Activated T-cell treated with anti-CD3 and anti-CD28 coated beads, Interleukin-2, amount 50 U/mL, for 72 hours (primary cell): ENCODE measurements at places on chromosomes 4 and X. TPM values are rescaled to one million over a fixed set of nuclear protein-coding genes. Genes with fewer than 3 reads are reported as not detected.

The GUF1 gene
- 26.0 TPM for total RNA-seq

The FREM3 gene
- total RNA-seq = not detected

DNA sequence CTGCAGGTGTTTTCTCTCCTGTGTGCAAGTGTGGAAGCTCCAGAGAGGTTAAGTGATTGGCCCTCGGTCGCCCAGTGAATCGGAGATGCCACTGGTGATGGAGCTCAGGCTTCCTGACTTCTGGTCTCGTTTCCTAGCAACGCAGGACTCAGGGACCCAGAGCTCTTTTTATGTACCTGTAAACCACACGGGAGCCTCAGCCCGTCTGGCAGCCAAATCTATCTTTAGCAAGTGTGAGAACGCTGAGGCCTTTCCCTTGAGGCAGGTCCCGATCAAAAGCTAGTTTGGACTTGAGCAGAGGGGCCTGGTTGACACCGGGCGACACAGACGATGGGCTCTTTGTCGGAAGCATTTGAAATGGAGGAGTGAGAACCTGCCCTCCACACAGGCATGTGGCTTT is 116.8 kb downstream of the SORCS2 start:
- DNase-seq = no peak
- H3K4me1 ChIP-seq = no peaks in the 10 kb centered on the region
- H3K27me3 ChIP-seq = peaks cover 7% of the 10 kb centered on the region
- H3K4me3 ChIP-seq = no peak overlapping the region

DNA sequence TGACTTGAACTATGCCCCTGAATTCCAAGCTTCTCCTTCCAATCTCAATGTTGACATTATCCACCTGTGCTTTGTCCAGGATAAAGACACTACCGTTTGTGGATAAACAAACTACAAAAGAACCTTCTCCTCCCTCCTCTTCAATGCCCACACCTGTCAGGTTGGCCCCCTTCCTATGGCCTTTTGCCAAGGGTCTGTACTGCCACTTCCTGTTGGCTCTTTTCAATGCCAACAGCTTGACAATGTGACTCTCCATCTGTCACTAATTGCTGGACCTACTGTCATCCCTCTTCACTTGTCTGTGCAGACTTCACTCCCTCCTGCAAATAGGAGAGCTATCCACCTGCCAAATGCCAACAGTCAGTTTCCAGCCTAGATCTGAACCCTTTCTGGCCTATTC is 35.8 kb upstream of the MID1 start:
- DNase-seq = no peak
- H3K4me3 ChIP-seq = no peak overlapping the region
- no peaks in the 10 kb centered on the region for H3K27me3 ChIP-seq
- no peaks in the 10 kb centered on the region for H3K4me1 ChIP-seq

DNA sequence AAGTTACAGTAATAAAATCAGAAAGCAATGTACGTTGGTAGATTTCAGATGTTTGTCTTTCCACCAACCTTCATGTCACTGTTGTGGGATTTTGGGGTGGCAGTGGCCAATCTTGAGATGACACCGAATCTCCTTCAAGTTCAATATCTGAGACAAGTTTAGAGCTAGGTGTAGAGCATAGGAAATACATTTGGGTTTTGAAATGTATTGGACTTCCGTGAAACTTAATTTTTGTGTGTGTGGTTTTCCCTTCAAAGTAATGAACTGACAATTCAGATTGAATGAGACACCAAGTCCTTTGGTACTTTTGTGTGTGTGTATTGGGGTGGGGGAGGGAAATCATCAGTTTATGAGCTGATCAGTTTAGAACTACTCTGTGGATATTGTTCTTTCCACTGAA is 1.8 kb downstream of the WDR44 start:
- no peaks in the 10 kb centered on the region for H3K36me3 ChIP-seq
- peak overlapping the region; percentile 98 for H3K4me3 ChIP-seq
- no peak for DNase-seq
- H3K4me1 ChIP-seq = peaks cover 33% of the 10 kb centered on the region

GRCh38 chr4:21117541-21118180 is 417.4 kb downstream of the PACRGL start:
- H3K4me3 ChIP-seq = no peak overlapping the region
- H3K27me3 ChIP-seq = no peaks in the 10 kb centered on the region
- no peaks in the 10 kb centered on the region for H3K4me1 ChIP-seq
- no peak for DNase-seq
- H3K36me3 ChIP-seq = no peaks in the 10 kb centered on the region

DNA sequence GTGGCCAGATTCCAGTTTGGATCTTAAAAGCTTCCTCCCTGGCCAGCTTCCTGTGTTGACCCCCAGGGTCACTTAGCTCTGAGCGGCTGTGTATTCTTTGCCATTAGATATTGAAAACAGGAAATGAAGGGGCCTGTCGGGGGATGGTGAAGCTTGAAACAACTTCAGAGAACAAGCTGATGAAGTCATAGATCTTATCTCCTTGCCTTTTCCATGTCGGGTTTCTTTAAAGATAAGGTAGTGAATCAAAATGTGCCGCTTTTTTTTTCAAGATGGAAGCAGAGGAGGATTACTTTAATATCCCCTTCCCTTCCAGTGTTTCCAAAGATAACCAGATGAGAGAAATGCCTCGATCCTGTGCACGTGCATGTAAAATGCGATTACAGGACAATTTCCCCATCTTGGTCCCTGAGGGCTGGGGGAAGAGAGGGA is 508.5 kb downstream of the MID1IP1 start:
- peak overlapping the region; percentile 100 for H3K27ac ChIP-seq
- H3K27me3 ChIP-seq = no peaks in the 10 kb centered on the region
- peaks cover 36% of the 10 kb centered on the region for H3K36me3 ChIP-seq

- H3K4me3 ChIP-seq = no peak overlapping the region
- DNase-seq = no peak
- H3K27ac ChIP-seq = no peak overlapping the region
Measured at GRCh38 chr4:62591756-62592155, 1391.6 kb downstream of the ADGRL3 start.

GRCh38 chr4:6042293-6043063 is 24.2 kb upstream of the C4orf50 start:
- H3K27me3 ChIP-seq = peaks cover 4% of the 10 kb centered on the region
- H3K27ac ChIP-seq = no peak overlapping the region
- H3K4me3 ChIP-seq = peak overlapping the region; percentile 30
- DNase-seq = no peak
- H3K36me3 ChIP-seq = no peaks in the 10 kb centered on the region
- H3K4me1 ChIP-seq = peaks cover 12% of the 10 kb centered on the region

GRCh38 chr4:29276150-29276549 is 1444.0 kb upstream of the PCDH7 start:
- DNase-seq = no peak
- H3K4me3 ChIP-seq = no peak overlapping the region
- no peaks in the 10 kb centered on the region for H3K36me3 ChIP-seq
- H3K27ac ChIP-seq = no peak overlapping the region
- H3K4me1 ChIP-seq = no peaks in the 10 kb centered on the region

DNA sequence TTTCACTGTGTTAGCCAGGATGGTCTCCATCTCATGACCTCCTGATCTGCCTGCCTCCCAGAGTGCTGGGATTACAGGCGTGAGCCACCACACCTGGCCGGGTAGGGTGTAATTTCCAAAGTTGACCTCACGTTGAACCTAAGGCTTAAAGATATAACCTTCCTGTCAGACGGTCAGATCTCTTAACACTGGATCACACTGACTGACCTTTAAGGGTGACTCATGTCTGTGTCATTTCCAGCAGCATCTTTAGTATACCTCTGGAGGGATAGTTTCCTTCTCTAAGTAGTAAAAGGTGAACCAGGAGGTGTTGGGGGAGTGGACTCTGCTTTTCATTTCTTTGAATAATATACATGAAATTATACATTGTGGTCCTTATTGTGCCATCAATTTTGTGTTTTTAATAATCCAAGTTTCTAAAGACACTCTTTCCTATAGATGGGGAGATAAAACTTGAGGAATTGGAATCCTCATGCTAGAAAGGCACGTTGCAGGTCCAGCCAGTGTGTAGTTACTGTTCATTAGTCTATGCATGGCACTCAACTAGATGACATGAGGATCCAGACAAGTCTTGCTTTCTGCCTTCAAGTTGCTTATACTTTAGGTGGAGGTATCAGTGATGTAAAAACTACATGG is 45.7 kb downstream of the ARHGAP10 start:
- H3K4me3 ChIP-seq = no peak overlapping the region
- peaks cover 49% of the 10 kb centered on the region for H3K4me1 ChIP-seq
- H3K36me3 ChIP-seq = no peaks in the 10 kb centered on the region
- H3K27me3 ChIP-seq = no peaks in the 10 kb centered on the region
- H3K27ac ChIP-seq = no peak overlapping the region
- DNase-seq = no peak

DNA sequence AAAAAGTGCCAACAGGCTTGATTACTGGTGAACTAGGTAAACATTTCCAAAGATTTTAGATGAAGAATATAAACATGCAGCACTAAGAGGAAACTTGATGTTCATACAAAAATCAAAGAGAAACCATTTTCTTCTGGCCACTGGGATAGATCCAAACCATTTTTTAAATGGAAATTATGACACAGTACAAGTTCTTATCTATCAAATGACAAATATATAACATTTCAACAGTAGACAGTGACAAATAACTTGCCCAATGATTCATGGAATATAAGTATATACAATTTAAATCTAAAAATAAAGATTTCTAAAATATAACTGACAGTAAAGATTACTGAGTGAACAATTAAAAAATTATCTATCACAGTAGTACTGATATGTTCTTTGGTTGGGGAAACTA is 151.1 kb downstream of the CDS1 start:
- DNase-seq = no peak
- no peak overlapping the region for H3K4me3 ChIP-seq
- no peaks in the 10 kb centered on the region for H3K36me3 ChIP-seq
- no peak overlapping the region for H3K27ac ChIP-seq
- no peaks in the 10 kb centered on the region for H3K4me1 ChIP-seq
- no peaks in the 10 kb centered on the region for H3K27me3 ChIP-seq

GRCh38 chrX:146243041-146243440 is 425.4 kb downstream of the SLITRK2 start:
- H3K36me3 ChIP-seq = peaks cover 2% of the 10 kb centered on the region
- no peak overlapping the region for H3K4me3 ChIP-seq
- peaks cover 19% of the 10 kb centered on the region for H3K27me3 ChIP-seq
- H3K4me1 ChIP-seq = no peaks in the 10 kb centered on the region
- no peak for DNase-seq
- H3K27ac ChIP-seq = no peak overlapping the region

GRCh38 chr4:6383929-6384328 is 88.5 kb downstream of the PPP2R2C start:
- peaks cover 2% of the 10 kb centered on the region for H3K27me3 ChIP-seq
- no peaks in the 10 kb centered on the region for H3K4me1 ChIP-seq
- H3K4me3 ChIP-seq = no peak overlapping the region
- H3K36me3 ChIP-seq = no peaks in the 10 kb centered on the region
- DNase-seq = no peak
